NCI-H187 treated with DMSO at 0.1 percent for 48 hours (cell line): ENCODE measurements at places on chromosomes 5 and 9.
A peak's percentile ranks its signal among the peaks of the same experiment; 100 is the strongest.

- DNase-seq, result peak; percentile 40
Observed at GRCh38 chr5:42887097-42887496, 75.4 kb upstream of the SELENOP start.

GRCh38 chr5:79712741-79713140 is 23.1 kb downstream of the CMYA5 start:
- no peak for DNase-seq

- no peak for DNase-seq
Observed at GRCh38 chr5:135137146-135137915, 103.3 kb upstream of the PITX1 start.

GRCh38 chr5:65186646-65187227 is 295.0 kb downstream of the ADAMTS6 start:
- DNase-seq, result no peak

DNA sequence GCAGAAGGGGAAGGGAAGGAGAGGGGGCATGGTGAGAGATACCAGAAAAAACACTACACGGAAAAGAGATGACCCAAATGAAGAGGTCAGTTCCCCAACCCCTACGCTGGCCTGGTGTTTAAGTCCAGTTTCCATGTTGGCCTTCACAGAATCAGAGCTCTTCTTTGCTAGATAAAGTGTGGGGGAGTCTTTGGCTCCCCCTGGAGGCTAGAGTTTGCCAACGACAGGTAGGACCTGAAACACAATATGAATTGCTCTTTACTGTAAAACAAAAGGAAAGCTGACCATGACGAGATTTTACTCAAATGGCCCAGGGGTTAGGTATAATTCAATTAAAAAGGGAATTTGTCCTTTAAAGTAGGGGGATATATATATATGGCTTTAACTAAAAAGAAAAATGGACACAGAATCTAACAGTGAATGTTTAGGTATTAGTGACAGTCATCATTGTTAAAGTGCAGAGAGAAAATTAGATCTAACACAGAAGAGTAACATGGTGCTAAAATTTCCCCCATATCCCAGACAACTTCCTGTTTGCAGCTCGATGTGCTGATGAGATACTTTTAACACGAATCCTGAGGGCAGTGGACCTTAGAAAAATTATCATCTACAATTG is 92.0 kb downstream of the SV2C start:
- no peak for DNase-seq

- no peak for DNase-seq
Observed at GRCh38 chr5:34957857-34958690, 28.7 kb downstream of the DNAJC21 start.

- DNase-seq, result peak; percentile 35
Observed at GRCh38 chr5:80957031-80957761, 3.0 kb upstream of the RASGRF2 start.

- no peak for DNase-seq
Observed at GRCh38 chr9:133139246-133140173, 18.5 kb upstream of the RALGDS start.

DNA sequence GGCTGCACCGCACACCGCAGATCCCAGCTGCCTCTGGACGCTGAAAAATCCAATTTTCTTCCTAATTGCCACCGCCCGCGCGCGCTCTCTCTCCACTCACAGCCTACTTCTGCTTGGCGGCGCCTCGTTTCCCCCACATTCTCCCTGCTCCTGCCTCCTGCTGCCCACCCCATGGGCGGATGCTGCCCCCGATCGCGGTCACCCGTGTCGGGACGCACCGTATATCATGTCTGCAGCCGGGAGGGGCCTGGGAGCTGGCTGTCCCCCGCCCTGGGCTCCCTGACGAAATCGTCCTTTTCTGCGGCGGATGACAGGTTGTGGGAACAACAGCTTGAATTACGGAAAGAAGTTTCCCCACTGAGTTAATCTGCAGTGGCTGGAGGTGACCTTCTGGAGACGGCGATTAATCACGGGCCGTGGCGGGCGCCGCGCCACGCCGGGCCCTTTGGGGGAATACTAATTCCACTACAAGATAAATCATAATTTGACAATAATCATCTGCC is 36.3 kb upstream of the PSD2 start:
- DNase-seq, result no peak

DNA sequence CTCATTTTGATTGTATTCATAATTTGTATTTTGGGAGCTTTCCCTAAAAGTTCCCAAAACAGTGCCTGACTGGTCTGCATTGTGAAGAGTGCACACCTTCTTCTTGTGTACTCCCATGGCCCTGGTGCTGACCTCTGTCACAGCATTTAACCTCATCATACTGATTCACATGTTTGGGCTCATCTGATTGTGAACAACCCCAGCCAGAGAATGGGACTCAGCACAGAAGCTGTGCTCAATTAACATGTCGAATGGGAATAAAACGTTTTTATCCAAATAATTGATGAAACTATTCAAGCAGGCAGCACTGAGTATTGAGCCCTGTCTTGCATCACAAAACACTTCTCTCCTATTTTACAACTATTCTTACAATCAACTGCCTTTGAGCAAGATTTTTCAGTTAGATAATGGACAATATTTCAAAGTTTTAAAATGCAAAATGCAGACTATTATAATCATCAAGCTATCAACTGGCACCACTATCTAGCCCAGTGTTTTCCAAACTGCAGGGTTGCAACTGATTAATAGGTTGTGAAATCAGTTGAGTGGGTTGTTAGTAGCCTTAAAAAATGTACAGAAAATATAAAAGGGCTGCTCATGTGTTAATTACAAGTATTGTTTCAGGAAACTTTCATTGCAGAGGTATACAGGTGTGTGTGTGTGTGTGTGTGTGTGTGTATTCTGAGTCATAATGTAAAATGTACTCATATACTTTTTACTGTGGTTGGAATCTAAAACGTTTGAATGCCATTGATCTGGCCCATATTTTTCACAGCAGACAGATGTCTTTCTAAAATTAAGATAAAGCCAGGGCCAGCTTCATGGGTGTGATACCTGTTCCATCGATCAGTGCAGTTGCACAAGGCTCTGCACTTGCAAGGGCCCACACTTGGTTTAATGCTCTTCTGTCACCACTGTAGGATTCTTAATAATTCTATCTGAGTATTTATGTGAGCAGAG is 190.5 kb downstream of the PIK3R1 start:
- DNase-seq, result no peak

GRCh38 chr9:982394-983230 is 6.2 kb downstream of the DMRT3 start:
- DNase-seq, result no peak

GRCh38 chr5:157345067-157345466 is 79.1 kb downstream of the CYFIP2 start:
- no peak for DNase-seq
